ENCODE measurements at places on chromosomes 6 and 20.

DNA sequence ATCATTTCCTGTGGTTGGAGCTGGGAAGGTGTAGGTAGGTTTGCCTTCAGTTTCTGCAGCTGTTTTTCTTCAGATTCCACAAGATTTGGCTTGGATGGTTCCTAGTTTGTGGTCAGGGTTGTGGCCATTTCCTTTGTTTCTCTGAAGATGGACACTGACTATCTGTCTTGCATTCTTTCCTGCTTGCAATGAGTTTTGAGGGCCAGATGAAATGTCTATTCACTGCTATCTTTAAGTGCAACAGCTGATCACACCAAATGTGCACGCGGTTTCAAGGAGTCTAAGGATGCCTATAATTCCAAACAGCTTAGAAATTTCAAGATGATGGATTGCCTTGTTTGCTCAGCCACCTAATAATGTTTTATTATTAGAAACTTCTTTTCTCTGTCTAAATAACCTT is 28.4 kb downstream of the IL20RA start:
- DNase-seq = no peak

DNA sequence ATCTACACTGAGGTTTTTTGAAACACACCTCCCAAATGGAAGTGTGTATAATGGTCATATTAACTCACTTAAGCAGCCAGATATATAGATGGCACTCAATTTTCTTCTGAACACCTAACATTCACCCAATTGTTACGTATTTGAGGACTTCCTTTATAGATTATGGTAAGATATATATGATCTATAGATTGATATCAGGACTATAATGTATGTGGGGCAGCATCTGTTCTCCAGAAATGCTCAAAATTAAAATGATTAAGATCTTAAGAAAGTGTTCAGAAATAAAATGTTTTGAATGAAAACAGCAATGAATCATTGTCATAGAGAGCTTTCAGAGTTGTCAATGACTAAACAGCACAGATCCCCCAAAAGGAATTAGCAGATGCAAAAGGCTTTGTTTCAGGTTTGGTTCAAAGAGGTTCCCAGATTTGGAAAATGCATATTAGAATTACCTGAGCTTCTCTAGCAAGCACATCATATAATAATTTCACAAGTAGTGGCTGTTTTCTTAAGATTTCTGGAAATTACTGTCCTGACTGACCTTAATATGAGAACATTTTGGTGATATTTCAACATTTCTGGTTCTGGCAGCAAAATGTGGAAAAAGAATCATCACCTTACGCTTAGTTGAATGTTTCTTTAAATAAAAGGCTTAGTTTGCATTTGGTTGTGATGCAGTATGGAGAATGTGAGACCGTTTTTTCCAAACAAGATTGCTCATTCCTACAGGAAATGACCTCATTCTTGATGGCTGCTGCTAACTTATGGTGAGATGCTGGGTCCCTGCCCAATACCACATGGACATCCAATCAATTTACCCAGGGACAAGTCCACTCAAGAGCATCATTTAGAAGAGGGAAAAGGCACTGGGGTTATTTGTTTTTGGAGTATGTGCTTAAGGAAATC is 31.5 kb downstream of the TRAF3IP2 start:
- no peak for DNase-seq

GRCh38 chr20:3553663-3554062 is 82.8 kb downstream of the ATRN start:
- DNase-seq = no peak

DNA sequence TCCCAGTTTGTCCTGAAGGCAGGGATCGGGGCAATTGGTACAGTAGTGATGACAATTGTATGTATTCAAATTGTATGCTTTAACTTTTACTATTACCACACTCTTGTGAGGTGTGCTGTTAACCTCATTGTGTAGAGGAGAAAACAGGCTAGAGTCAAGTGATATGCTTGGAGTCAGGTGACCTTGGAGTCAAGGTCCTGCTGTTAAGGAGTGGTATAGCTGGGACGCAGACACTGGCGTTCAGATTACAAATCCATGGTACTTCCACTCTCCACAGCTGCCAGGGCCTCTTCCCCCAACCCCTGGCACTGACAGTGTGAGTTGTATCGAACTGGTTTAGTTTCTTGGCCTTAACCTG is 10.5 kb downstream of the CNPY3 start:
- DNase-seq = no peak

GRCh38 chr6:100336876-100337275 is 127.8 kb downstream of the SIM1 start:
- DNase-seq = no peak

- DNase-seq = no peak
Measured at GRCh38 chr6:88520445-88520844, 354.3 kb upstream of the CNR1 start.

DNA sequence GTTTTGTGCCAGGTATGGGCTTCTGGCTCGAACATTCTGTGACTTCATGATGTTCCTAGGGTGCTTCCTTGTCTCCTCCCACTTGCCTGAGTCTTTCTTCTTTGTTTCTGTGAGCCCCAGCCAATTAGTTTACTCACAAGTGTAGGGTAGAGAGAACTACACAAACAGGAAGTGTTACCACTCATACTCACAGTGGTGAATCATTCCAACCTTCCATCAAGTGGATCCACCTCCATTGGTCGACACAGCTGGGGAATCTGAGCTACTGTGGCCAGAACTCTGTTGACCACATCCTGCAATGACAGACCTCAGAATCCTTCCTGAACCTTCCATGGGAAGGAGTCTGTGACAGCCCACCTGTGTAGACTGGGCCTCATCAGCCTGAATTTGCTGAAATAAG is 76.8 kb downstream of the UNC5CL start:
- no peak for DNase-seq

DNA sequence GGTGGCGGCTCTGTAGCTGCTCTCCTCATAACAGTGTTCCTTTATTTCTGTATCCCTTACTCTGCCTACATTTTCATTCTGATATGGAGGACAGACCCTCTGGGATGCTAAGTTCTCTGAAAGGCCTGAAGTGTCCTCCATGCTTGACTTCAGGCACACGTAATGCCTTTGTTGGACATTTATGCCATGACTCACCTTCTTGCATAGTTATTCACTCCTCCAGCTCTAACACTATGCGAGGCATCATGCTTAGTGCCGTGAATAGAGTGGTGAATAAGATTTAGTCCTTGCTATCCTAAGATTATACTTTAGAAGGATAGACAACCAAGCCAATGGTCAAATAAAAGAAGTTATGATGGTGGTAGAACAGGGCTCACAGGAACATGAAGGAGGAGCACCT is 760.9 kb upstream of the FLRT3 start:
- no peak for DNase-seq

DNA sequence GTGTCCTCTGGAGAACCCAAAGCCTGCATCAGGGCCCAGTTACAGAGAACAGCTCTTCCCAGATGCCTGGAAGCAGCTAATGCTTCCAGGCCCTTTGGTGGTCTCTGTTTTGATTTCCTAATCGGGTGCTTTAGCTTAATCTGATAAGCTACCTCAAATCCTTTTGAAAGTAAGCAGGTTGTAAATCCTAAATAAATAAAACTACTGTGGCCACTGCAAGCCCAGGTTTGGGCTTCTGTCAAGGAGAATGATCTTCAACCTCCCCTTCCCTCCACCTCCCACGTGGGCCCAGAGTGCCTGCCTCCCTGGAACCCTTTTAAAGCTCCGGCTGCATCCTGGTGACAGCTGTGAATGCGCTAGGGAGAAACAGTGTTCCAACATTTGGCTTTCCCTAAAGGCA is 25.2 kb upstream of the FYN start:
- DNase-seq = no peak

Data from stimulated activated CD8-positive, alpha-beta memory T cell treated with anti-CD3 and anti-CD28 coated beads, Interleukin-4, amount 100 ng/mL, for 4 hours (primary cell).